AG08396 (cell line): ENCODE measurements at places on chromosomes 7 and 10.

DNA sequence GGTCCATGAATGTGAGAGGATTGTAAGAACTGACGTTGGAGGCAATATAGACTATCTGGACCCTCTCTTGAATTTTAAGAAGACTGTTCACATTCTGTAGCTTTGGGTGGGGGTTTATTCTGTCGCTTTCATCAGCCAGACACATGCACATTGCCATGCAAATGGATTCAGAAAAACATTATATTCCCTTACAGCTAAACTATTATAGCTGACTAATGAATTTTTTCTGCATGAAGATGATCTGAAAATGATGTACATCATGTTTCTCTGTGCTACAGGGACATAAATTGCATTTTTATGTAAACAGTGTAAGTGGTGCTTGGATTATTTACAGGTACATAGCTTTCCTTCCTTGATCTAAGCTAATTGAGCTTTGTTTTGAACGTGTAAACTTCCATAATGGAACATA, 1.5 kb downstream of the MET start:
- no peak for DNase-seq

DNA sequence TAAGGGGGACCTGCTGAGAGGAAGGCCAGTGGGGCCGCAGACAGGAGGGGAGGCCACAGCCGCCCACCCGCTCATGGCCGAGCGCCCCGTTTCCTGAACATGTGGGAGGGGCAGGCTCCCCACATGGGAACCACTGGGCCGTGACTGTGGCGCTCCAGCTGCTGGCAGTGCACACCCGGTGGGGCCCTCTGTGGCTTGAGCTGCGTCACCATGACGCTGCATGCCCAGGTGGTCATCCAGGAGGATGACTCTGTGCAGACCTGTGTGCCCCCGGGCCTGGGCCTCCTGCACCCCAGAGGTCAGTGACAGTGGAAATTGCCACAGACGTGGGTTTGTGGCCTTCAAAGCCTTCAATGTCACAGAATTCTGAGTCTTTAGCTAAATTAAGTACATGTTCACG, 85.1 kb downstream of the MGMT start:
- DNase-seq = no peak

- no peak for DNase-seq
Observed at GRCh38 chr10:15455456-15455855, 84.4 kb upstream of the FAM171A1 start.

DNA sequence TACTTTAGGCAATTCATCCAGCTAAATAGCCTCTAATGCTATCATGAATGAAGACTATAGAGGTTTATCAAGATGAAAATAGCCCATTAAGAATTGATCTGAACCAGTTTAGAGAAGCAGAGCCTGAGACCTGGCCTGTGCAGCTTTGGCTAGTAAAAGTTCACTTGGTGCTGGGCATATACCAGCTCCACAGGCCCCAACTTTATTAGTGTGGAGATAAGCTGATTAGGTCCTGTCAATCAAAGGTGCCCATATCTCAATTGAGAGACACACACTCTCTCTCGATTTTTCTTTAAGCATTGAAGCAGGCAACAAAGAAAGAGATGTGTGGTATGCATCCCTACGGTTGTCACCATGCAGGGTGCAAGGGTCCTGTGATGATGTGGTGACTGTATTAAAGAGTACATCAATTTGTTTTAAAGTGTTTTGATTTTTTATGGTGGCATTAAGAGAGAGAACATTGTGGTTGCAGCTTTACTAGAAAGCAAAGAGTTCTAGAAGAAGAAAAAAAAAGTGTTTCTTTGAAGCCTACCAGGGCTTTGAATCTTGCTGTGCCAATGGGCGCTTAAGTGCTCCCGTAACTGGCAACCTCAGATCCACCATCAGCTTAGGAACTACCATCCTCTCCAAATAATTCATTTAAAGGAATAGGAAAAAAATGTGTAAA, 111.6 kb downstream of the VTI1A start:
- DNase-seq = no peak

DNA sequence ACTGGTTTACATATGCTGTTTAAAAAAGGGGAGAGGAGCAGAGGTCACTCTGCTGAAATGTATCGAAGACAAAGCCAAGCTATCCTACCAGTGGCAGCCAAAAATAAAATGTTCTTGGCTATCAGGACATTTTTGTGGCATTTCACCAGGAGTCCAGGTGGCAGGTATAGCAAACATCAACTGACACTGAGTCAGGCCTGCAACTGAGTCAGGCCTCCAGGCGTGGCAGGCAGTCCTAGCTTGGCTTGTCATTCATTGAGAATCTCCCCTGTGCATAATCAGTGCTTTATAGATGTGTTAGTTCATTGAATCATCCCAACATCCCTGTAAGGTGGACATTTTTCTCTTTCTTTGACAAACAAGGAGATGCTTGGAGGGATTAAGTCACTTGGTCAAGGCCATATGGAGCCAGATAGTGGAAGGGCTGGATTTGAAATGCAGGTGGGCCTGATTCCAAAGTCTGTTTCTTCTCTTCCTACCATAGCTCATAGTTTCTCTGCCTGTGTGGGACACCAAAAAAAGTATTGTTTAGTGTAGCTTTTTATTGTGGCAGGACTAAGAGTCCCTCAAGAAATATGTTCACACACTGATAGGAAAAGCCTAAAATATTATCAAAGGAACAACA, 4.3 kb downstream of the DYNC1I1 start:
- no peak for DNase-seq
